CD4-positive, alpha-beta T cell treated with Interferon alpha-2 for 1 hour (primary cell): ENCODE measurements at places on chromosomes 3 and 15.

- no peak for DNase-seq
Observed at GRCh38 chr3:63037116-63037515, 161.9 kb upstream of the CADPS start.

DNA sequence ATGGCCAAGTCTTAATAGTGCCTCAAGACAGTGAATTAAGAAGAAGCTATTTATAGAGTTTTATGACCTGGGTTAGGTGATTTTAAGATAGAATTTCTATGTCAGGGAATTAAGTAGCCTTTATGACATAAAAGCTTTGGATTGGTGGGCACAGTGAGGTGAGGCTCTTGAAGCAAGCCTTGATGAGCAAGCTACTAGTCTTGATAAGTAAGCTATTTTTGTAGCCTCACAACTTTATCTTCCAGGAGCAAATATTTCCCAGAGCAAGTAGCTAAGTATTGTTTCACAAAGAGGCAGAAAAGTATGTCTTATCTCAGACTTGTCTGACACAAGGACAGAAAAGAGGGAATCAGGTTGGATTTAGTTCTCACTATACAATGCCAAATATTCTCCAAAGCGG lies 491.7 kb upstream of the RASGRP1 start:
- no peak for DNase-seq

GRCh38 chr15:89693091-89693490 lies 2.5 kb downstream of the WDR93 start:
- DNase-seq: no peak

DNA sequence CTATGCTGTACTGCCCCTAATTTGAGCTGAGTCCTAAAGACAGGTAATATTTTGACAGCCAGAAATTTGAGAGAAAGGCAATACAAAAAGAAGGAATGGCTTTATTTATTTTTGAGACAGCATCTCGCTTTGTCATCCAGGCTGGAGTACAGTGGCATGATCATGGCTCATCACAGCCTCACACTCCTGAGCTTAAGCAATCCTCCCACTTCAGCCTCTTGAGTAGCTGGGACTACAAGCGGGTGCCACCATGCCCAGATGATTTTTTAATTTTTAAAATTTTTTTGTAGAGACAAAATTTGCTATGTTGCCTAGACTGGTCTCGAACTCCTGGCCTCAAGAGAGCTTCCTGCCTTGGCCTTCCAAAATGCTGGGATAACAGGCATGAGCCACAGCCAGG lies 77.4 kb upstream of the SLC4A7 start:
- no peak for DNase-seq

DNA sequence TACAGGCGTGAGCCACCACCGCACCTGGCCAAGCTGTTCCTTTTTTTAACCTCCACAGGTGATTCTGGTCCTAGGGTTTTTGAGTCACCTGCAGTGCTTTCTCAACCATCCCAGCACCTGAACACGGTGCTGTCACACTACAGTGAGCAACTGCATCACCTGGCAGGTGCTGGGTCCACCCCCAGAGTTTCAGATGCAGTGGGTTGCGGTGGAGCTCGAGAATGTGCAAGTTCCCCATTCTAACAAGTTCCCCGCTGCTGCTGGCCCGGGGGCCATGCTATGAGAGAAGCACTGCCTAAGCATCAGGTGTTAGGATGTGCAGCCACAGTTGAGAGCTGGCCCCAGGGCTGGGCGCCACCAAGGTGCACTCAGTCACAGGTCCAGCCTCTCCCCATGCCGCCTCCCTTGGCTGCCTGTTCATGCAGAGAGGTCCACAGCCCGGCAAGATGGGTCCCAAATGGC lies 18.0 kb downstream of the ISG20 start:
- DNase-seq: peak; percentile 77

DNA sequence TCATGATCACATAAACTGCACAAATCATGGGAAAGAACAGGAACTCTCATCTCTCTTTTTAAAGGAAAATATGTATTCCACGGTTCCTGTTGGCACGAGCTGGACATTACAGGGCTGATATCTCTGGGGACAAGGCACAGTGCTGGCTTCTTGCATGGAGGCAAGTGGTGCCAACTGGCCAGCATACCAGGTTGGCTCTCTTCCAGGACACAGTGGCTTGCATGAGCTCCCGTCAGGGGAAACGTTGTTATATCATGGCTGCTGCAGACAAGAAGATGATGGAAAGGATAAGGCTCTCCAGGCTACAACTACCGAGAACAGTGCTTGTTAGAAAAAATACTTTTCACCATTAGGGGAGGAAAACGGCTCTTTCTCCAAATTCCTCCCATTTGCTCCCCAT lies 283.9 kb downstream of the RORA start:
- no peak for DNase-seq

DNA sequence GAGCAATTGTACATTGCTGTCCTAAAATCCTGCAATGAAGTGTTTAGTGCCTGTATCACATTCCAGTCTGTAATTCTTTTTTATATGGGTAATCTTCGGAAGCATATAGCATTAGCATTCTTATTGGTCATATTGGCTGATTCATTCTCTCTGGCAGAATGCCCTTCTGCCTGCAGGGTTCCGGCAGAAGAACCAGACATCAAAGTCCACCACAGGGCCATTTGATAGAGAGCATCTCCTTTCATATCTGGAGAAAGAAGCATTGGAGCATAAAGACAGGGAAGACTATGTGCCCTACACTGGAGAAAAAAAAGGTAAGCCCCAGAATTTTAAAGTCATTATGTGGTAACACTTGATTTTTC lies 39.6 kb downstream of the TMOD3 start:
- no peak for DNase-seq

- DNase-seq: no peak
Observed at GRCh38 chr3:160643994-160644393, 33.0 kb upstream of the ARL14 start.

DNA sequence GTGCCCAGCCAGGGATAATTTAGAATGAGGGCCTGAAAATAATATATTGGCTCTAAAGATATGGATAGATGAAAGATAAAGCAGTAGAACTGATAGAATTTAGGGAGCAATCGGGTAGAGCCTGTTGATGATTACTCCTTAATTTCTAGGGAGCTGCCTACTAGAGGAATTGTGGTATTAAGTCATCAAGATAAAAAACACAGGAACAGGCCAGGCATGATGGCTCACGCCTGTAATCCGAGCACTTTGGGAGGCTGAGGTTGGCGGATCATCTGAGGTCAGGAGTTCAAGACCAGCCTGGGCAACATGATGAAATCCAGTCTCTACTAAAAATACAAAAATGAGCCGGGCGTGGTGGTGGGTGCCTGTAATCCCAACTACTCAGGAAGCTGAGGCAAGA lies 130.4 kb downstream of the PCCB start:
- no peak for DNase-seq

DNA sequence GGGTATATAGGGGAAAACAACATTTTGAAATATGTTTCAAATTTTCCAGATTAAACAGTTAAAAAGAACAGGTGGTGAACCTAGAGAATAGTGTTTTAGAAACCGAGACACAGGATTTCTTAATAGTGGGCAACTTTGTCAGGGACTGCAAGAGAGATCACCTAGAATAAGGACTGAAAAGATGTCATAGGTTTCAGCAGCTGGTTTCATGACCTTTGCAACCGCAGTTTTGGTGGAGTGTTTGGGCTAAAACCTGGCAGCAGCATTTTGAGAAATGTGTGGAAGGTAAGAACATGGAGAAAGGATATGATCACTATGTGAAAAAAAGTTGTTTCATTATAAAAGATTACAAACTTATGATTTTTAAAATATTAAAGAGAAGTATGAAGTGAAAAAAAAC lies 34.9 kb downstream of the PRKCI start:
- no peak for DNase-seq

GRCh38 chr3:69724722-69725435 lies 14.4 kb upstream of the MITF start:
- no peak for DNase-seq

DNA sequence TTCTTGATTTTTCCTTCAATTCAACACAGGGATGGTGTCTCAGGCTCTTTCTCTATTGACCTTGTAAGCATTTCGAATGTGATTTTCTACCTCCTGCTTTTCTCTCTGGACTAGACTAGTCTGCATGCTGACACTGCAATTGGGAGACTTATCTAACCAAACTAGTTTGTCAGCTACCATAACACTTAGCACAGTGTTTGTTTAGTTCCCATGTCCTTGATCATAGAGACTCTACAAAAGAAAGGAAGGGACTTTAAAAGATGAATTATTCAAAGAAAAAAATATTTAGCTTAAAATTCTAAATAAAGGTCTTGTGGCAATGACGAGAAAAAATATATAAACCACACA lies 407.0 kb downstream of the ERC2 start:
- DNase-seq: no peak

DNA sequence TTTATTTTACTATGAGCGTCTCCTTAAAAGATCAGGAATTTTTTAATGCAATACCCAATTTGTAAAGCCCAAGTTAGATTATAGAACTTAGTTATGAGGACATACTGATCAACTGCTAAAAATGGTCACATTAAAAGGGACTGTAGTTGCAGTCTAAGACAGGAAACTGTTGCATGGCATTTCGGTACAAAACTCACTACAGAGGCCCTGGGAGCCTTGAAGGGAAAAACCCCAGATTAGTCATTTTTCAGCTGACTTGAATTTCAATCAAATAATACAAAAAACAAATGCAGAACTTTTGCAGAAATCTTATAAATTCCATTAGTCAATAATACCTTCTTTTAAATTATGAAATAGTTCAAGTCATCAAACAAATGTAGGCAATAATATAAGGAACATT lies 6.9 kb upstream of the PTX3 start:
- DNase-seq: no peak

DNA sequence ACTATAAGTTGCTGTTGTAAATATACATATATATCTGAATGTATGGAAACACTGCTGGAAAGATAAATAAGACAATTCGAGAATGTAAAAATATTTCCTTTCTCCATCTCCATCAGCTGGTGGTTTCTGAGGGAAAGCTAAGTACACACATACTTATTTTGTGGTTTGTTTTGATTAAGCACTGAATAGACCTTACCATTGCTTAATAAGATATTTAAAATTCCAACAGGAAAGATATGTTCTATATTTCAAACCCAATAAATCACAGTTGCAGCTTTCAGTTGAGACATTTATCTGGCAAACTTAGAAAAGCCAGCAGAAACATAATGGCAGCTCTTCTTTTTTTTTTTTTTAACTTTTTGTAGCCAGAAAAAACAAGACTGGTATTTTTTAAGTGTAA lies 160.4 kb downstream of the VGLL3 start:
- no peak for DNase-seq

- DNase-seq: no peak
Observed at GRCh38 chr3:174363256-174363655, 495.9 kb upstream of the NAALADL2 start.

DNA sequence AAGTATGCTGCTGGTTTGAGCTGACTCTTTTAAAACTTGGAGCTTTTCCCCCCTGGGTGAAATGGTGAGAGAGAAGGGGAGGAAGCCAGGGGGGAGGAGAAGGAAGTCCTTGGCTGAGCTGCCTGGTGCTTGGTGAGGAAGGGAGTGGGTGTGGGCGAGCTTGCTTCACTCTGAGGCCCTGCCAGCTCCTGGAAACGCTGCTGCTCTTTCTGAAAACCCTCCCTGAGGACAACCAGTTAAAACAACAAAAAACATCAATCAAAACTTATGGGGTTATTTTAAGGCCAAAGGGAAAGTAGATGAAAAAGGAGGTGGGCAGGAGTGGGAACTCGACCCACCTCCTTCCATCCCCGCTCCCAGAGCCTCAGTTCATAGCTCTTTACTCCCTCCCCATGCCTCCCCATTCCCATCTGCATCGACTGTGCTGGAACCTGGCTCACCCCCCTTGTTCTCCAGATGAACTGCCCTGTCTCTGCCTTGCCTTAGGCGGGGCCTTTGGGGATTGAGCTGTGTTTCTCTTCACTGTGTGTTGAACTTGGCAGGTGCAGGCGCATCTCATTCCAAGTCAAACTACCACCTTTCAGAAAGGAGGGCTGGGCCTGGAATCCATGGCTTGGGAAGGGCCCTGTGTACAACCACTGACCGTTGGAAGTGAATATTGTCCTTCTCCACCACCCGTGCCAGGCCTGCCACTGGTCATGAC lies 166.1 kb downstream of the ZNF621 start:
- DNase-seq: no peak

DNA sequence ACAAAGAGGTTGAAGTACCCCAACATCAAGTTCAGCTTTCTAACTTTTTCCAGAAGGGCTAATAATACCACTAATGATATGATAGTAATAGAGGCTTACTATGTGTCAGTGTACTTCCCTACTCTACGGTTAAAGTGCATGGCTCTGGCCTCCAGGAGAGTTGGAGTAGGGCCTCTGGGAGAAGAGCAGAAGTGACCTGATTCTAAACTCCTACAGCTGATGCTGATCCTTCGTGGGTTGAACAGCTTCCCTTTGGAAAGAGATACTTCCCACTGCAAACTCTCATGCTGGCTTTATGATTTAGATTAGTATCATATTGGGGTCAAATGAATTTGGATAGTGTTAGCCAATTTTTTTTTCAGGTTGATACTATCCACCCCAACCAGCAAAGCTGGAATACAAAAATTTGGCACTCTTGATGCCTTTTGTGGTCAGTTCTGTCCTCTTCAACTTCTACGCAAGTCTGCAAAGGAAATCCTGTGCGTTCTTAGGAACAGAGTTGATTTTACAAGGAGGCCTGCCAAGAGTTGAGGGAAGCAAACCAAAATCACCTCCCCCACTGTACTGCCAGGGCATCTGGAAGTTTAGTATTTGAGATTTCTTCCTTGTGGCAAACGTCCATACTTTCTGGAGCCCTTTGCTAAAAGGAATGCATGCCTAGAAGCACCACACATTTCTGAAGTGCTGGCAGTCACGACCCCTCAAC lies 17.8 kb downstream of the TMEM212 start:
- no peak for DNase-seq

GRCh38 chr3:57972531-57973111 lies 35.6 kb upstream of the FLNB start:
- no peak for DNase-seq

GRCh38 chr3:56700151-56700550 lies 17.1 kb upstream of the TASOR start:
- DNase-seq: no peak

DNA sequence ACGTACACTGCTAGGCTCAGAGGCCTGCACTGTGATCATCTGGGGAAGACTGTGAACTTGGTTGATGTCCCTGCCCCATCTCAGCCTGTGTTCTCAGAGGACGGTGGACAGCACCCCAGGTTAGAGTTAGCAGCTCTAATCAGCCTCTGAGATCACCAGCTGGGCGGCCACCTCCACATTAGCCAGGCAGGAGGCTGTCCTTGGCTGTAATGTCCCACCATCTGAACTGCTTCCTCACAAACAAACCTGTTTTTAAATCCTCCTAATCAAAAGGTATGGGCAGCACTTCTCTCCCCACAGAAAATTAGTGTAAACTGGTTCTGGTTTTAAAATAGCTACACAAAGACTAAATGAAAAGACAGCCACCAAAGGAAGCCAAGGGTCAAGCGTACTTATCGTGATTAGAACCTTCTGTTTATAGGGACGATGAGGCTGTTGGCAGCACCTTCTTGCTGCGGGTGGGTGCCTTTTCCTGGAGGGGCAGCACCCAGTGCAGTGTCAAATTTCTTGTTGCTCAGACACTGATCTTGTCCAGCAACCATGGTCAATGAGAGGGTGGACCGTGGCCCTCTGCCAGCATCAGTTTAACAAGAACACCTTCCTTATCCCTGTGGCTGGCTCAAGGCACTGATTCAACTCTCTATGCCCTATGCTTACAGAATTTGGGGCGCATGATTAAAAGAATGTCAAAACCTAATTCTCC lies 24.6 kb downstream of the ACSBG1 start:
- DNase-seq: no peak

- DNase-seq: no peak
Observed at GRCh38 chr3:37279236-37279635, 104.9 kb upstream of the LRRFIP2 start.
